GM12878 (cell line): ENCODE measurements at places on chromosomes 7 and 10. TPM values are rescaled to one million over a fixed set of nuclear protein-coding genes. Genes with fewer than 3 reads are reported as not detected.

The TDRD1 gene
- not detected in 2 replicates for polyA plus RNA-seq

The CALML5 gene
- polyA plus RNA-seq: not detected in 2 replicates

- DNase-seq: no peak
Observed at GRCh38 chr10:17450024-17450423, 4.4 kb downstream of the ST8SIA6 start.

DNA sequence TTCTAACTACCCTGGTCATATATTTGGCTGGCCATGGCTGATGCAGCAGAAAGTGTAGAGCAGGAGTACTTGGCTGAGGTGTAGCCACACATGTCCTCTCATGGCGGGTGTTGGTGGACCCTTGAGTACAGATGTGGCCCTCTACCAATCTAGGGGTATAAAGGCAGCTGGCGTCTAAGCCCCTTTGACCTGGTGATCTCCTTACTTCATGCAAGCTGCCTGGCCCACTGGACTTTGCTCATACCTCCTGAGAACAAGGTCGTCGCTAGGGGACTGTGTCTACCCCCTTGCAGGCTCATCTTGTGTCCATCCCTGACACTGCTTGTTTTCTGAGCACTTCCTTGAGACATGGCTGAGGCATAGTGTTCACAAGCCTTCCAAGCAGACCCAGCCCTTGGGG is 287.8 kb downstream of the RPS24 start:
- DNase-seq: no peak

GRCh38 chr10:103736763-103737162 is 118.6 kb downstream of the SH3PXD2A start:
- no peak for DNase-seq

DNA sequence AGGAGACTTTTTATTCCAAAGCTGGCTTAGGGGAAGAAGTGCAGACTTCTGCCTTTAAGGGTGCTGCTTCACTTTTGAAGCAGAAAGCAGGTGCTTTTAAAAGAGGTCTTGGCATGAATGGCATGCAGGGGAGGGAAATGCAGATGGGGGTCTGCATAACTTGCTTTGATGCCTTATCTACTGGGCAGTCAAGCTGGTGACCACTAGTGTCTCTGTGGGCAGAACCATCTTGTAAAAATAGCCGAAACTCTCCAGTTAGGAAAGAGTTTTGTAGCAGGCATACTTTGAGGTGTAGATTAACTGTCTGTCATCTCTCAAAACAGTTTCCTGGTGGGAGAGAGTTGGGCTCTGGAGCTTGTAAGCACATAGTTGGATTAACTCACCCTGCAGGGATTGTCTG is 9.9 kb upstream of the CTNNA3 start:
- no peak for DNase-seq

GRCh38 chr7:67435894-67436535 is 439.4 kb downstream of the TYW1 start:
- DNase-seq: no peak

DNA sequence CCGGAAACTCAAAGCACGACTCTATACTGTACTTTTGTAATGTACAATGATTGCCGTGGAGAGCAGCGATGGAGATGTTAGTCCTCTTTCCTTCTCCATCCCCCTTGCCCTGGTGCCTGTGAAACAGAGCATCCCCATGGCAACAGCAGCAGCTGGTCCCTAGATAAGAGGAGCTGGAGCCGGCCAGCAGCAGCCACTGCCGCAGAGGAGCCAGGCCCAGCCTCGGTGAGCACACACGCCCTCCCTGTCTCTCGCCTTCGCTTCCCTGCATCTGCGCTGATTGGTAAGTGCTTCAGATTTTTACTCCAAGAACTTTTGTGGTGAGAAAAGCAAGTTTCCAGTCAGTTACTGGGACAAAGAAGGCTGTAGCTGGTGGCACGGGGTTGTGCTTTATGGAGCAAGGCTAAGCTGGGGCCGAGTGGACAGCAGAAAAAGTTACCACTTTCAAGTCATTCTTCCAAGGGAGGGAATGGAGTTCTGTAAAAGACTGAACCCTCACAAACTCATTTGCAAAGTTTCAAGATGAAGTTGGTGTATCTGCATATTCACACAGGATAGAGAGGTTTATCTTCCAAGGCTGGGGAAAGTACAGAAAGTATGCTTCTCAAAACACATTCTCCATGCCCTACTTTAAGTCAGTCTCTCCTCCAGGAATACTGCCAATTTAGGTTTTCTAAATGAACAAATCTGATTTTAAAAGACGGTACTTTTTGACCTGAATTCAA is at the start of gene PPP1R17:
Gene PPP1R17, plus strand, starts transcription at position 192 of the 725 bp plus-strand sequence. CDS start 5,227 bp downstream, outside the sequence.
- DNase-seq: no peak

- DNase-seq: peak; percentile 61
Observed at GRCh38 chr7:138023618-138024342, 21.9 kb upstream of the CREB3L2 start.

DNA sequence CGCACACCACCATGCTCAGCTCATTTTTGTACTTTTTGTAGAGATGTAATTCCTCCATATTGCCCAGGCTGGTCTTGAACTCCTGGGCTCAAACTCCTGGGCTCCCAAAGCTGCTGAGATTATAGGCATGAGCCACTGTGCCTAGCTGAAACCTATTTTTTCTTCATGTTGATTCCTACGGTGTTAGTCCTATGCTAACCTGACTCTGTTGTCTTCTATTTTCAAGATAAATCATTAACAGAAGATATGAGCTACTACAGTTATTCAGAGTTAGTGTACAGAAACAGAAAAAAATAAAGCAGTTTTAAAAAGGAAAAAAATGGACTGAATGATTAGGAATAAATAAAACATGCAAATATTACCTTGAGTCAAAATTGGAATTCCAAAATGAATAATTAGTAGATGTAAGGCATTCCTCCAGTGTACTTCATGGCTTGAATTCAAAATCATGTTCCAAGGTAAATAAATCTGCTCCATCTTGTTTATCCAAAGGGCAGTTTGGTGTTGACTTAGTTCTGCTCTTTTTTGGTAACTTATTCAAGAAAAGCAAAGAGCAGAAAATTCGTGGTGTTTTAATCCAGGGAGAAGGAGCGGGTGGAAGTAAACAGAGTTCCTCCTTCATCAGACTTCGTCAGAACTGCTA is 185.8 kb downstream of the CACNB2 start:
- DNase-seq: no peak

DNA sequence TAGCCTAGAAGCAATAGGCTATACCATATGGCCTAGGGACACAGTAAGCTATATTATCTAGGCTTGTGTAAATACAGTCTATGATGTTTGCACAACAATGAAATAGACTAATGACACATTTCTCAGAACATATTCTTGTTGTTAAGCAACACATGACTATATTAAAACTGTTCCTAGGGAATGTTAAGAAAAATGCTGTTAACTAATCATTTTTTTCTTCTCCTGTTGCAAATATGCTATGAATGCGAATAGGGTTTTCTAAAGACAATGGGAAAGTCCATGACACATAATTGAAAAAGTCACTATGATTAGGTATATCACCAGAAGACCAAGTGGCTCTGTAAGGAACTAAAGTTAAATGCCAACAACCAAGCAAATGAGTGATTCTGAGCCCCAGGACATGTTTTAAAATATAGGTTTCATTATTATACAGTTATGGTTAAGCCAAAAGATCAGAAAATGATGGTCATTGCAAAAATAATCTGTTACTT is 454.0 kb upstream of the SORCS1 start:
- DNase-seq: no peak

- DNase-seq: no peak
Observed at GRCh38 chr10:57334523-57334922, 933.2 kb downstream of the IPMK start.
